Mesothelial cell of epicardium (in vitro differentiated cells): ENCODE measurements at places on chromosomes 5 and 9.

- DNase-seq = no peak
Measured at GRCh38 chr5:136518814-136519213, 153.5 kb upstream of the TRPC7 start.

- DNase-seq = no peak
Measured at GRCh38 chr9:124327491-124327890, 69.7 kb downstream of the NEK6 start.

- DNase-seq = no peak
Measured at GRCh38 chr9:12464910-12465512, 228.2 kb upstream of the TYRP1 start.

- DNase-seq = no peak
Measured at GRCh38 chr9:116686135-116686534, 970 bp upstream of the TRIM32 start.

- no peak for DNase-seq
Measured at GRCh38 chr9:81858657-81859430, 69.4 kb upstream of the SPATA31D4 start.

GRCh38 chr9:86669422-86669821 is 277.9 kb downstream of the GAS1 start:
- DNase-seq = no peak

DNA sequence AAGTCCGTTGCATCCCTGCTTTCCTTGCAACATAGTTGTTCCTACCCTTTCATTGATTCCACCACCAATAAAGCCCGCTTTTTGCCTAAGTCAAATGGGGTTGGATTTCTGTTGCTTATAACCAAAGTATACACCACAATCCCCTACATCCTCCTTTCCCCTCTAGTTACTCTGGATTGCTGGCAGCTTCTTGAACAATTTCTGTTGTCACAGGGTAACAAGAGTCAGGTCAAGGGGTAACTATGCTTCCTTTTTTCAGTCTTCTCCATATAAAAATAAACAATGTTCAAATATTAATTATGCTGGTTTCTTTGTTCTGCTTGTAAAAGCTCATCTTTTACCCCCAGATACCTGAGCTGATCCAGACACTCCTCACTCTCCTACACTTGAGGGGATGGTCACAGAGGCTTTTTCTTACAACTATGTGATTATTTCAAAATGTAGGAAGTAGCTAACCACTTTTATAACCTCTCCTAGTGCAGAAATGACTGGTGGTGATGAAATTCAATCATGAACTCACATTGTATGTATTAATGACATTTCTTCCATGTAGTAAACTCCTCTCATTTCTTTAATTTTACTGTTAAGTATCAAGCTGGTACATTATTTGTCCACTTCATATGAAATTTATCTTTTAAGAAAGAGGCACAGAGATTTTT is 136.5 kb downstream of the SNX18 start:
- no peak for DNase-seq

DNA sequence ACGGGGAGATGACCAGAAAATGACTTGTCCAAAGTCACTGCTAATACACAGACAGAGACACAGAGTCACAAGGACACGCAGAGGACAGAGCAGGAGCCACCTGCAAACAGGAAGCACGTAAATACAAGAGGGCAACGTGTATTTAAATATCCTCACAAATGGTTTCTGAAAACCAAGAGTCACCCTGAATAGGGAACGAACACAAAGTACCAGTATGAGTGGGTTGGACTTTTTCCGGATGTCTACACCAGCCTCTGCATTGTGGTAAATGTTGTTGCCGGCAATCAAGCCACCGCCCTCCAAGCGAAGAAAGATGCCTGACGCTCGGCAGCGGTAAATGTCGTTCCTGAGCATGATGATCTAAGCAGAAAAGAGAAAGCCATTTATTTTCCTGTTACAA is 44.5 kb downstream of the FBXO10 start:
- DNase-seq = no peak

DNA sequence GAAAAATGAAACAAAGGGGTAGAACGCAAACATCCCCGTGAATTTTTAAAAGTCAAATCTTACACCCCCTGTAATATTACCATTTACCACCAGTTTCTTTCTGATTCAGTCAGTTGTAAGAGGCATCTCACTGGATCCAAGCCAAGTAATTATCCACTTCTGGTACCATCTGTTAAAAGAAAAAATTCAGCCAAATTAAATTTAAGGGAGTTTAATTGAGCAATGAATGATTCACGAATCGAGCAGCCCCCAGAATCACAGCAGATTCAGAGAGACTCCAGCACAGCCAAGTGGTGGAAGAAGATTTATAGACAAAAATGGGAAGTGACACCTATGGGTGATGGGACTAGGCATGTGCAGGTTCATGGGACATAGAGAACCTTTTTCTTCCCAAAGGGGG is 29.9 kb upstream of the MTMR12 start:
- DNase-seq = no peak

DNA sequence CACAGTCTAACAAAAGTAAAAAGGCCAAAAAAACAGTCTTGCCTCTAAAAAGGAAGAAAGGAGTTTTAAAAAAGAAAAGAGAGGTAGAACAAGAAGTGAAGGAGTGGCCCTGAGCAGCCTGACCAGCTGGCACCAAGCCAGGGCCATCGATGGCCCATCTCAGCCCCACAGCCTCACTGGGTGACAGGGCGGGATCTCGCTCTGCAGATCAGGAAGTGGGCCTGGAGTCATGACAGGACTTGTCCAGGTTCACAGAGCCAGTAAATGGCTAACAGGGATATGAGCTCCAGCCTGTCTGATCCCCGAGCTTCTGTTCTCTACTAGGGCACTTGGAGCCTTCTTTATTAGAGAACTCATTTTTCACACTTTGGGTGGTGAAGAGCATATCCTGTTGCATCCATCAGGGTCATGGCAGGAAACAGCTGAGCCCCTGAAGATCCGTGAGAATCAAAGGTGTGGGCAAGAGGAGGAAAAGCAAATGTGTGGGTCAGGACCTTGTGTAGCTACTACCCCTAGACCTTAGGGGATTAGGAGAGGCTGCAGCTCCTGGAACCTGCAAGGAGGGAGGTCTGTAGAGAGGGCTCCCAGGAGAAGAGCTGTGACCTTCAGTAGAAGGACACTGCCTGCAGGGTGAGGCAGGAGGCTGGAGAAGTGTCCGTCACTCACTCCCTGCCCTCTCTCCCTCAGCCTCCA is 299.0 kb upstream of the MSX2 start:
- DNase-seq = no peak
